Activated T-helper 17 cell treated with anti-CD3 and anti-CD28 coated beads, Interleukin-2, amount 50 U/mL, for 72 hours (primary cell): ENCODE measurements at places on chromosomes 11 and 22. TPM values are rescaled to one million over a fixed set of nuclear protein-coding genes. Genes with fewer than 3 reads are reported as not detected.

GRCh38 chr22:23816156-23816976 is 22.4 kb downstream of the DERL3 start:
- no peak for ATAC-seq

DNA sequence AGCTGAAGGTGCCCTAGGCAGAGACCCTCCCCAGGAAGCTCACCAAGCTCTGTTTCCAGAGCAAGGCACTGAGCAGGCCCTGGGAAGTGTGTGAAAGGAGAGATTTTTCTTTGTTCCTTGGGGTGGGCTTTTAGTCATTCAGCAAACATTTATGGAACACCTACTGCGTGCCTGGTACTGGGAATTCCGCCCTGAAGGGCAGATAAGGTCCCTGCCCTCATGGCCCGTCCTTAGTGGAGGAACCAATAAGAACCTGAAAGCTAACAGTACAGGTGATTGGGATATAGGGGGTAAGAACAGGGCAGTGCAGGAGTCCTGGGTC is 3.9 kb downstream of the TMEM134 start:
- no peak for ATAC-seq

DNA sequence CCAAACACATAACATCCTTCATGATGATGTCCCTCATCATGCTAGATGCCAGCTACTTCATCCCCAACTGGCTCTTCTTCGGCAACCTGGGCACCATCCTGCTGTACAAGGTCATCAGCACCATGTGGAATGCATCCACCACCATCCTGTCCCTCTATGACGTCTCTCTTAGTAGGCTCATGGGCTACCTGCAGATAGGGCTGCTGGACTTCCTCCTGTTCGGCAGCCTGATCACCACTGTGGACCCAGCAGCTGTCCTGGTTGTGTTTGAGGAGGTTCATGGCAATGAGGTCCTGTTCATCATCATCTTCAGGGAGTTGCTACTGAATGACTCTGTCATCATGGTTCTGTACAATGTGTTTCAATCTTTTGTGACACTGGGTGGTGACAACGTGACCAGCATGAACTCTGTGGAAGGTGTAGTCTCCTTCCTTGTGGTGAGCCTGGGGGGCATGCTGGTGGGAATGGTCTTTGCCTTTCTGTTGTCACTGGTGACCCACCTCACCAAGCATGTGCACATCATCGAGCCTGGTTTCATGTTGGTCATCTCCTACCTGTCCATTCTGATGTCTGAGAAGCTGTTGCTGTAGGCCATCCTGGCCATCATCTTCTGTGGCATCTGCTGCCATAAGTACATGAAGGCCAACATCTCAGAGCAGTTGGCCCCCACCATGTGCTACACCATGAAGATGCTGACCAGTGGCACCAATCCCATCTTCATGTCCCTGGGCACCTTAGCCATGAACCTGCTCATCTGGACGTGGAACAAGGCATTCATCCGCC is 120.7 kb upstream of the SERPIND1 start:
- ATAC-seq = no peak

DNA sequence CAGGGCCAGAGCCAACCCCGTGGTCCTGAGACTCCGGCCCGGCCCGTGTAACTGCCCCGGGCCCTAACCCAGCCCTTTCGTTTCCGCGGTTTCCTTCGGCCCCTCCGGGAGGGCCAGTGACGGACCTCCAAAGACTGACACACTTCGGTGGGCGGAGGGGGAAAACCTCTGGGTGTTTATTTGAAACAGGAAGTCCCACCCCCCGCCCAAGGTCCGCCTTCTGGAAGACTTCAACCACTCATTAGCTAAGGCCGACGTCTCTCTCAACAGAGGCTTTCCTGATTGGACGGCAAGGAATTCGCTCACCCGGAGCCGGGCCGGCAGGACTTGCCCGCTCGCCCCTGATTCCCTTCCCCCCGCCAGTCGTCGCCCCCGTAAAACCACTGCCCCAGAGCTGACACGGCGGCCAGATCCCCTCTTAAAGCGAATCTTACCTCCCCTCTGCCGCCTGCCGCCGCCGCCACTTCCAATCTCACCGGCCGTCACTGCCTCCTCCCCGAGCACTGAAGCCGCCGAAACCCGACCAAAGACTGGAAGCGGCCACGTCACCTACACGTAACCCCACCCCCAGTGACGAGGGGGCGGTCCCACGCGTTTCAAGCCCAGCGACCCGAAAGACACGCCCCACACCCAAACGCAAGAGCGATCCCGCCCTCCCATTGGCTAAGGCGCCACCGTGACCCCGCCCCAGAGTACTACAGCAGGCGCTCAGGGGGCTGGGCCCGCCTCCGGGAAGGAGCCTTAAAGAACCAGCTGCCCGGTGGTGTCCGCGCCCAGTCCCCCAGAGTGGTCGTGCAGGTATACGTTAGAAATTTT is at the start of gene STX5:
Gene STX5, minus strand, starts transcription at position 532 of the 816 bp plus-strand sequence. CDS start 808 bp downstream, outside the sequence.
- peak; percentile 94 for ATAC-seq

GRCh38 chr11:64268893-64269539 is 15.4 kb downstream of the BAD start:
- ATAC-seq = peak; percentile 7

GRCh38 chr22:45542001-45542520 is 39.4 kb downstream of the FBLN1 start:
- ATAC-seq = no peak

- no peak for ATAC-seq
Observed at GRCh38 chr11:76459299-76459698, 14.5 kb downstream of the EMSY start.

Gene CYTH4
- total RNA-seq = 124 TPM

Gene C2CD3
- total RNA-seq = 37.9 TPM

Gene OR5T3
- not detected for total RNA-seq

Gene APOBEC3B
- 9.2 TPM for total RNA-seq
